ENCODE measurements at places on chromosomes 16 and 17.
A peak's percentile ranks its signal among the peaks of the same experiment; 100 is the strongest.

DNA sequence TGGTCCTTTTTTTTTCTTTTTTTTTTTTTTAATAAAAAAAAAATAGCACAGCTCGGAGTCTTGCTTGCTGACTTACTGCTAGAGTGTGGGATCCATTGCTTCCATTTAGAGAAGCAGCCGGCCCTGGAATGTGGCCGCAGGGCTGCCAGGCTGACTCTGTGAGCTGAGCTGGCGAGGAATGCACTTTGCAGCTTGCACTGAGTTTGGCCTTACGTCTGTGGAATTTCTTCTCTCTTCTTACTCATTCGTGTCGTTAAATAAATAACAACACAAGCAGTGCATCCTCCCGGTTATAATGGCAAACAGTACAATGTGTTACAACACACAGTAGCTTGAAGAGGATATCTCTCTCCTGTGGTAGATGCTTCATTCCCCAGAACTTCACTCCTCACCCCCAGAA is 69.2 kb downstream of the PRKCB start:
- DNase-seq, result peak; percentile 10

DNA sequence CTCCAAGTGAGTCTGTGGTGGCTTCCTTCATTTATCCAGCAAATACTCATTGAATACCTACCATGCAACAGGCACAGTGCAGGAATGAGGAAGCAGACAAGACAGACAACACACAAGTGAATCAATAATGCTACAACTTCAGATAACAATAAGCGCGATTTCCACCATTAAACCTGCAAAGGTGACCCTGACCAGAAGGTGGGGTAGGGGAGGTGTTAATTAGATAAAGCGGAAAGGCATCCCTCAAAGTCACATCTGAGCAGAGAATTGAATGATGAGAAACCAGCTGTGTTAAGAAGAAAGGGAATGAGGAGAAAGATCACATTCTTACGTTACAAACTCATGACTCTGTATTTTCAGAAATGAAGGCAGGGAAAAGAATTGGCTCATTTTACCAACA is 26.3 kb downstream of the ZZEF1 start:
- DNase-seq, result no peak

DNA sequence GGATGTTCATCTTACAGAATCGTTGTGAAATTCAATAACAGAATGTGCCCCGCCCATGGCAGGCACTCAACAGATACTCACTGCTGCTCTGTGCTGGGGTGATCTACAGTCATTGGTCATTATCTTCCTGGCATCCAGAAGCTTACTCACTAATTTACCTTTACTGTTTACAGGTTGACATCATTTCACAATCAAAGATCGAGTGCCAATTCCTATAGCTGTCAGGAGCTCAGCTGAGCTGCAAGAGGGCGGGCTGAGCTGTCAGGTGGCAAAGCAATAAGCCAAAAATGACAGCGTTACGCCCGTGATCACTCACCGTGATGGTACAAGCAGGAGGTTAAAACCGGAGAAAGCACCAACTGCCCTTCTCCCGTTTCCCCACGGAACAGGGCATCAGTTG is 51.2 kb downstream of the LITAF start:
- DNase-seq, result no peak

GRCh38 chr16:50858877-50859627 is 117.2 kb downstream of the CYLD start:
- no peak for DNase-seq

DNA sequence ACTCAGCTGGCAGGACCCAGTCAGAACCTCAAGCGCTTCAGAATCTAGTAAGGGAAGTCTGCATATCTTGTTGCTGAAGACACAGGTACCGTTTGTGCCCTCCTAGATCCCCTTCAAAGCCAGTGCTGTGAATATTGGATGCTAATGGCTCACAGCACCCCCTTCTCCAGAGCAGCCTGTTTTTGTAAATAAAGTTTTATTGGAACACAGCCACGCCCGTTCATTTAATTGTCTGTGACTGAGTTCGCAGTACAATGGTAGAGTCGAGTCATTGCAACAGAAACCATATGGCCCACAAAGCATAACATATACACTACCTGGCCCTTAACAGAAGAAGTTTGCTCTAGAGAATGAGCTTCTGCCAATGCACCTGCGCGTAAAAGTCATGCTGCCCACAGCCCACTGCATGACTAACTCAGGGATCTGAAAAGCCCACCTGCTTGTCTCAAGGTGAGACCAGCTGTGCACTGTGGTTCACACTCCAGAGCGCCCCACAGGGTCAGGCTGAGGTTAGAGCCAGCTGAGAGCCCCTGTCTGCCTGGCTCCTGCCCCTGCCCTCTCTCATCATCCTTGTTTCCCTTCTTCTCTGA is 48.8 kb downstream of the AIPL1 start:
- no peak for DNase-seq
